ENCODE measurements at places on chromosomes 3 and 15.

DNA sequence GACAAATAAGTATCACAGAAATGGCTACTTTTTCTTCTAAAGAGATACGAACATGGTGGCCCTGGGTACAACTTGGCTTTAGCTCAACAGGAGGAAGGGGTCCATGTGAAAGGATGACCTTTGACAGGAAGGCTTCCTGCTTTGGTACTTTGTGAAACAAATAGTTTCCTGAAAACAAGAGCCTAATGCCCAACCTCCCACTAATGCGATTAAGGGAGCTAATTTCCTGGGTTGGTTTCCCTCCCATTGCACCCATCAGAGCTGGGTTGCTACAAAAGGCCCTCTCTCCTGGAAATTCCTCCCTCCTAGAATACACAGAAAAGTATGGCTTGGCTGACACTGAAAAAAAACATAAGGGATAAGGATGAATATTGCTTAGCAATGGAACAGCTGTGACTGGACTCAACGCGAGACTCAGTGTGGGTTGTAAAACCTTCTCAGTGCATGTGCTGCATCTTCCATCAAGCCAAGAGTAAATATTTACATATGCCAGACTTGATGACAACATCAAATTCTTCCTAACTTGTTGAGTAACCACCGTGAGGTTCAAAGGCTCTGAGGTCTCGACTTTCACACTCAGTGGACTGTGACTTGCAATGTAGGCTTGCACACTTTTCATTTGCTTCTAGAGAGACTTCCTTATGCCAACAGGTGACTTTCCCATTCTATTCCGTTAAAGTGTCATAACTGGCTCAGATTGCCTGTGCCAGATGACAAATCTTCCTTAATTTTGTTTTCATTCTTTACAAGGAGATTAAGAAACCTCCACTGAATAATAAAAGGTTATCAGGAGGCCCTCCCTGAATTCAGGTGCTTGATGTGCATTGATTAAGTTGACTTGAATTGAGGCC lies 60.1 kb downstream of the ADAMTS9 start:
- DNase-seq: peak; percentile 54

- DNase-seq: no peak
Measured at GRCh38 chr3:1092061-1092460, 763 bp upstream of the CNTN6 start.

DNA sequence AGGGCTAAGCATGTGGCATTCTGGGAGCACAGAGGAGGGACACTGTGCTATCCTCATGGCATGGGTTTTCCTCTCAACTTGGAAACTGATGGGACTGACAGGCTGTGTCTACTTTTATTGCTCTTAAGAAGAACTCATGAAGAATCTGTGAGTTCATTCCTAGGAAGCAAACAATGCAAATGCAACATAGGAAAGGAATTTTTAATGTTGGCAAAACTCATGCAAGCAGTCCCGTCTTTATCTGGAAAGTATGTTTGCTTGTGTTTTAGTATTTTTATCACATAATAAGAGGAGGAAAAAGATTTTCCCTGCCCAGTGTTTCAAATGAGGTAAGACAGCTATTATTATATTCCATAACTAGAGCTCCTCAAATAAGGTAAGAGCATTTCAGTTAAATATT lies 89.7 kb downstream of the TRIM42 start:
- no peak for DNase-seq

GRCh38 chr3:125166599-125167136 lies 45.9 kb downstream of the SLC12A8 start:
- no peak for DNase-seq

- DNase-seq: no peak
Measured at GRCh38 chr3:71710906-71711494, 14.2 kb downstream of the EIF4E3 start.

DNA sequence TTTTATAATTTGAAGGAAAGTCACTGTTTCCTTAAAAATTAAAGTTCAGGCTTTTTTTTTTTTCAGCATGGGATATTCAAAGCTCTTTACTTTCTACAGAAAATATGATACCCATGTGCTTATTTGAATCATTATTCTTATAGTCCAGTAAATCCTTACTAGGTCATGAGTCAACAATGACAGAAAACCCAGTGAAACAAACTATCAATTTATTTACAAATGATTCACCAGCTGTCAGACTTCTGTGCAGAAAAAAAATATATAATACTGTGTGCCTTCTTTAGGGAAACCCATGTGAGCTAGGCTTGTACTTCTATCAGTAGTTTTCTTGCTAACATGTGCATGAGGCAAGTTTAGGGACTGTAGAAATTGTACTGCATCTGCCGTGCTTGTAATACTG lies 1.2 kb downstream of the ACP3 start:
- DNase-seq: no peak

DNA sequence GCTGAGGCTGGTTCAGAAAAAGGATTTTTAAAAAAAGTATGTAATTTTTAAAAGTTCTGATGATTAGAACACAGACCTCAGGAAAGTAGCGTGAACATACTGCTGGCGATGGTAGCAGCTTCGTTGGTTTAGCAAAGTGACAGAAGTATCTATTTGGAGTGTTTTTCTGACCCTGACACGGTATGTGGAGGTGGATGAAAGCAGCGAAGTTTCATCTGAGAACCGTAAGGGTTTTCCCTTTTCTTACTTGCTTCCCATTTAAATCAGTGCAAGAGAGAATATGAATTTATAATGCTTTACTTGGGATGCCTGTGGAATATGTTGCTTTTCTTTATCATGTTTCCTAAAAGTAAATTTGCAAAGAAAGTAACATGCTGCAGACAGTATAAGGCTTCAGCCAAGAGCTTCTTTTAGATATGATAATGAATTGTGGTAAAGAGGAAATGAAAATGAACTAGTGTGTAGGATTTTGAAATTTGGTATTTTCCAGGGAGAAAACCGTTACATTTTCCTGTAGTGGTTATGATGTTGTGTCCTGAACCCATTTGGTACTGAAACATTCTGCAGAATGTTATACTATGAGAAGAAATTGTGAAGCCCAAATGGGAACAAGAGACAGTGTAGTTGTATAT lies 3.9 kb downstream of the CHST2 start:
- no peak for DNase-seq

Measured in renal pelvis (tissue), 12 donors.